ENCODE measurements at places on chromosomes 4 and X. TPM values are rescaled to one million over a fixed set of nuclear protein-coding genes. Genes with fewer than 3 reads are reported as not detected.

Gene ZXDA
- 7.5 TPM for total RNA-seq

Gene MAGEA12
- not detected for total RNA-seq

Gene OPHN1
- 0.44 TPM for total RNA-seq

Gene RS1
- total RNA-seq, result not detected

GRCh38 chr4:15674046-15674445 is 7.6 kb upstream of the FAM200B start:
- H3K4me1 ChIP-seq, result peaks cover 20% of the 10 kb centered on the region
- no peak overlapping the region for H3K27ac ChIP-seq
- DNase-seq, result no peak
- peaks cover 22% of the 10 kb centered on the region for H3K36me3 ChIP-seq

DNA sequence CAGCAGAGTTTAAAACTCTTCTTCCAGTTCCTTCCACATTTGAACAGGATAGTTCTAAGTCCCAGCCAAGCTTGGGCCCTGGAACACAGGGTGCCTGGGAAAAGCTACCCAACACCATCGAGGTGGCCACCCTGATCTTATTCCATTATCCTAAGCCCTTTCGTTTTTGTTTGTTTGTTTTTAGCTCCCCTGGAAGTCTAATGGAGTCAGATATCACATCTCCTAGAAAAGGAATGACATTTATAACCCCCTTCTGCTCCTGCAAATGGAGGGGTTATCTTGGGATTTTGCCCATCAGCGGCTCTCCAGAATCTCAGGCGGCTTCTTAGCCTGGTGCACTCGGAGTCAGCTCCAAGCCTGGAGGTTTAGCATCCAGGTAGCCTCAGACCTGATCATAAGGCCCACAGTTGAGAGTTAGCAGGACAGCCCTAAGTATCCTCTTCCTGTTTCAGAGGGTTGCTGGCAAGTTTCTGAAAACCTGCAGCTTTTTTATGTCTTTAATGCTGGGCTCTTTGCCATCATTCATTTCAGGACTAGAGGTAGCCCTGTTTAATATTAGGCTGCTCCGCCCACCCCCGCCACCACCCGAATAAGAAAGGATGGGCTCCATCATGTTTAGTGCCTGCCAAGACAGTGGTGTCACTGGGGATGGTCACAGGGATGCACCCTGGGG is 230.0 kb upstream of the LNX1 start:
- H3K36me3 ChIP-seq, result no peaks in the 10 kb centered on the region
- no peak overlapping the region for H3K27ac ChIP-seq
- H3K27me3 ChIP-seq, result peaks cover 9% of the 10 kb centered on the region
- H3K4me3 ChIP-seq, result no peak overlapping the region

GRCh38 chrX:10828036-10828435 is 207.7 kb upstream of the MID1 start:
- DNase-seq, result no peak
- H3K4me3 ChIP-seq, result no peak overlapping the region
- H3K27ac ChIP-seq, result no peak overlapping the region
- no peaks in the 10 kb centered on the region for H3K36me3 ChIP-seq
- H3K4me1 ChIP-seq, result no peaks in the 10 kb centered on the region
- H3K27me3 ChIP-seq, result no peaks in the 10 kb centered on the region

DNA sequence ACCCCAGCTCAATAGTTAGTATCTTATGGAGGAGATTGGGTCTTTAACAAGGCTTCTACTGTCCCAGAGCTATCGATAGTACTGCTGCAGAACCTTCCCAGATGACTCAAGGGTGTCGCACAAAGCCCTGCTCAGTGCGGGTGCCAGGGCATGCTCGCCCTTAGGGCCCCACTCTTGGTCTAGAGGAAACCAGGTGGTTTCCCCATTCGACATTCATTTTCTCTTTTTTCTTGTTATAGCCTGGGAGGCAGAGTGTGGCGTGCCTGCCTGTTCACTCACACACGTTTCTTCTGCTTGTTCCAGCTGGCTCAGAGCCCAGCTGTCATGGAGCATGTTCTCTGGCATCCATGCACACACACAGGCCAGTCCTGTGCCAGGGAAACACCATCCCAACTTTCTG is 144.5 kb downstream of the SMIM20 start:
- no peak overlapping the region for H3K27ac ChIP-seq
- no peak overlapping the region for H3K4me3 ChIP-seq
- peaks cover 9% of the 10 kb centered on the region for H3K4me1 ChIP-seq
- DNase-seq, result no peak

DNA sequence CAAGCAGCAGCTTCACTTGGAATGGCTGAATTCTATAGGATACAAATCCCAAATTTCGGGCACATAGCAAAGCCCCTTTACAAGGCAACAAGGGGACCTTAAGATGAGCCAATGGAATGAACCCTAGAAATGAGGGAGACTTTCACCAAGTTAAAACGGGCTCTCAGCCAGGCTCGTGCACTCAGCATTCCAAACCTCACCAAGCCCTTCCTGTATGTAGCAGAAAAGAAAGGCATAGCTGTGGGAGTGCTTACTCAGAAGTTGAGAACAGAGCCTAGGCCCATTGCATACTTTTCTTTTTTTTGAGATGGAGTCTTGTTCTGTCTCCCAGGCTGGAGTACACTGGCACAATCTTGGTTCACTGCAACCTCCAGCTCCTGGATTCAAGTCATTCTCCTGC is 10.8 kb upstream of the HERC5 start:
- H3K36me3 ChIP-seq, result peaks cover 45% of the 10 kb centered on the region
- no peaks in the 10 kb centered on the region for H3K27me3 ChIP-seq
- H3K27ac ChIP-seq, result no peak overlapping the region
- no peak for DNase-seq

- no peaks in the 10 kb centered on the region for H3K36me3 ChIP-seq
- H3K27me3 ChIP-seq, result no peaks in the 10 kb centered on the region
- H3K4me3 ChIP-seq, result no peak overlapping the region
These were observed 65.2 kb upstream of the LNX1 start for GRCh38 chr4:53656421-53656981.

- no peaks in the 10 kb centered on the region for H3K4me1 ChIP-seq
- H3K4me3 ChIP-seq, result no peak overlapping the region
- H3K27ac ChIP-seq, result no peak overlapping the region
- H3K36me3 ChIP-seq, result no peaks in the 10 kb centered on the region
These were observed 34.7 kb upstream of the NAF1 start for GRCh38 chr4:163201358-163201757.

GRCh38 chr4:28225050-28225449 is 1364.4 kb downstream of the STIM2 start:
- no peak overlapping the region for H3K27ac ChIP-seq
- no peaks in the 10 kb centered on the region for H3K27me3 ChIP-seq
- no peak overlapping the region for H3K4me3 ChIP-seq
- no peaks in the 10 kb centered on the region for H3K36me3 ChIP-seq

DNA sequence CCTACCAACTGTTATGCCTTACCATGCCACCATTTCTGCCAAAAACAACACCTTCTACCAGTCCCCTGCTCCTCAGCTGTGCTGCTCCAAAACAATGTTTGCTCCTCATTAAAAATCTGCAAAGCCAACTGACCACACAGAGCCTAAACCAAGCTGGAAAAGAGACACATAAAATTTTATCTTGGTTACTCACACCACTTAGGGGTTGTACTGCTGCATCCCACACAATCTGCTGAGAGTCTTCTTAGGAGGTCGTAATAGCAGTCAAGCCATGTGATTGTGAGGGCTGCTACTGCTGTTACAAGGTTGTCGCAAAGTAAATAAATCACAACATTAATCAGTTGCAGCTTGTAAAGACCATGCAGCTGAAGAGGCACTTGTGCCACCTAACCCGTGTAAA is 607.4 kb upstream of the FAM241A start:
- no peaks in the 10 kb centered on the region for H3K36me3 ChIP-seq
- H3K4me3 ChIP-seq, result no peak overlapping the region
- no peaks in the 10 kb centered on the region for H3K4me1 ChIP-seq

GRCh38 chrX:129726307-129727111 is 12.3 kb upstream of the XPNPEP2 start:
- peaks cover 3% of the 10 kb centered on the region for H3K36me3 ChIP-seq
- DNase-seq, result no peak
- H3K27ac ChIP-seq, result peak overlapping the region; percentile 72
- peaks cover 38% of the 10 kb centered on the region for H3K4me1 ChIP-seq
- no peaks in the 10 kb centered on the region for H3K27me3 ChIP-seq
- H3K4me3 ChIP-seq, result no peak overlapping the region

DNA sequence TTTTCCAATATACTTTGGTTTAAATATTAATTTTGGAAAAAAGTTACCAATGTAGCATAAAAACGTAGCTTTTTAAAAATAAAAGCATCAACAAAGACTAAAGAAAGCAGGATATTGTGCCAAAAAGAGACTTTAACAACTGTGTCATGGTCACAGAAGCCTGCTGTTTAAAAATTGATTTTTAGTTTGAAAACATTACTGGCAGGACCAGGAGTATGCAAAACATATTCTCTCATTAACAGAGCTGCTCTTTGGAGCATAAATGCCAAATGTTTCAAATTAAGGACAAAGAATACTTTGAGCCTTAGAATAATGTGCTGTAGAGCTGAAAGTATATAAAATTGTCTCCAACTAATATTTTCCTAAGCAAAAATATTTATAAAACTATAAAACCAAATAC is 279.0 kb downstream of the ARAP2 start:
- H3K27me3 ChIP-seq, result no peaks in the 10 kb centered on the region
- H3K36me3 ChIP-seq, result no peaks in the 10 kb centered on the region

DNA sequence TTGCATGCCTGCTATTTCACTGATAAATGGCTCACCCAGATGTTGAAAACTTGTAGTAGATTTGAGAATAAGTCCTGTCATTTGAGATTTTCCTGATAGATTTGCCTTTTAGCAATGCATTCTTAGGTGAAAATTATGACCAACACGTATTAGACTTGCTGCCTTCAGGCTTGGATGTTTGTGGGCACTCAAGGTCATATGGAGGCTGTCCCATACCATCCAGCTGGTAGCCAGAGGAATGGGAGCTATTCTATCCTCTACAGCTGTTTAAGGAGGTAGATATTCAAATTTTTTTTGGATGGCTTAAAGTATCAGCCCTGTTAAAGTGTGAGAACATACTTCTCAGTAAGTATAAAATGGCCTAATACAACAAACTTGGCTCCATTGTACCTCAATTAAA is 34.7 kb downstream of the RTL3 start:
- H3K27ac ChIP-seq, result no peak overlapping the region
- H3K4me1 ChIP-seq, result peaks cover 6% of the 10 kb centered on the region
- DNase-seq, result no peak
- H3K27me3 ChIP-seq, result no peaks in the 10 kb centered on the region

DNA sequence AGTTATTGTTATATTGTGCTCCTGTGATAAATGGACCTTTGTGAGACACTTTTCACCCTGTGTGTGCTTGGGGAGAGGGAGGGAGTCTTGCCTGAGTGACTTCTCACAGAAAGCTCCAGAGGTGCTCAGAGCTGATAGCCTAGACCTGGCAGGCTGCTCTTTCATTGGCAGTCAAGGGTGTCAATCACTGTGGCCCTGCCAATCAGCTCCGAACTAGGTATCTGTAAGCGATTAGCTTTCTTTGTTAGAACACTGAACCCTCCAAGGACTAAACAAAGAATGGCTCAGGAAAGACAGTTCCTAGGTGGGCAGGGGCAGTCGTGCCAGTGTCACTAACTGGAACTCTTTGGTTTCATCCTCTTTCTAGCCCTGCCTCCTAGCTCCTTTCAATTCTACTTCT is 2.7 kb upstream of the NALF2 start:
- no peaks in the 10 kb centered on the region for H3K36me3 ChIP-seq
- H3K27ac ChIP-seq, result no peak overlapping the region

GRCh38 chrX:51860679-51861078 is 32.7 kb upstream of the MAGED1 start:
- H3K36me3 ChIP-seq, result peaks cover 35% of the 10 kb centered on the region
- H3K4me1 ChIP-seq, result peaks cover 7% of the 10 kb centered on the region

GRCh38 chrX:120428309-120428708 is 40.8 kb downstream of the LAMP2 start:
- no peak overlapping the region for H3K27ac ChIP-seq
- no peak overlapping the region for H3K4me3 ChIP-seq
- no peak for DNase-seq
- H3K4me1 ChIP-seq, result peaks cover 5% of the 10 kb centered on the region
- H3K27me3 ChIP-seq, result no peaks in the 10 kb centered on the region
- peaks cover 14% of the 10 kb centered on the region for H3K36me3 ChIP-seq

- no peaks in the 10 kb centered on the region for H3K27me3 ChIP-seq
- no peaks in the 10 kb centered on the region for H3K4me1 ChIP-seq
- no peak overlapping the region for H3K27ac ChIP-seq
- no peaks in the 10 kb centered on the region for H3K36me3 ChIP-seq
- no peak for DNase-seq
These were observed 222.0 kb upstream of the ADAMTS3 start for GRCh38 chr4:72791054-72791453.

DNA sequence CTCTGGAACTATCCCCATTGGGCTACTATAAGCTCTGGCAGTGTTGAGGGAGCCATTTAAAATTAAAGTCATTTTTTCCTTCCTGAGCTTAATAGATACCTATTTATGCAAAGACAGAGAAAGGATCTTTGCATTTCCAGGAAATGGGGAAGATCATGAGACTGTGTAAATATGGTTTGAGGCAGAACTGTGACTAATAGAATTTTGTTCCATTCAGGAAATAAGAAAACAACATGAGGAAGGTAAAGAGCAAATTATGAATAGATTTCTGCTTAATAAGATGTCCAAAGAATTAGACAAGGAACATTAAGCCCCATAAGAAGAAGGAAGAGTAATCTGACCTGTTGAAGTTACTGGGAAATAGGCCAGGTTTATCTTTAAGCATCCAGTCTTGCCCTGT is 17.8 kb upstream of the TBC1D19 start:
- DNase-seq, result no peak
- peaks cover 21% of the 10 kb centered on the region for H3K27me3 ChIP-seq
- no peak overlapping the region for H3K27ac ChIP-seq

Data from activated naive CD8-positive, alpha-beta T cell treated with anti-CD3 and anti-CD28 coated beads, Interleukin-2, amount 10 ng/mL, durations not matched to agents 7 days and 5 days (primary cell).